ENCODE measurements at places on chromosomes 13 and 19.
A peak's percentile ranks its signal among the peaks of the same experiment; 100 is the strongest.

DNA sequence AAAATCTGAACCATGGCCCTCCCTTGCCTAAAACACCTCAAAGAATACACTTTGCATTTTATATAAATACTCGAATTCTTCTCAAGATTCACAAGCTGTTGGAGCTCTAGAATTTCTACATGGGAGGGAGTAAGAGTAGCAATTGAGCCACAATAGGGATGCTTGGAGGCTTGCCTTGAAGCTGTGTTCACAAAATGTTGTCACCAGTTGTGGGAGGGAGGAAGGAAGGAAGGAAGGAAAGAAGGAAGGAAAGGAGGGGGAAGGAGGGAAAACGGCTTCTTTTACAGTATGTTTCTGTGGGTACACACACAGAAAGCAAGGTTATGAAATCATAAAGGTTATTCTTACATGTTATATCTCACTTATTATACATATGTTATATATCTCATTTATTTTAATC lies 128.6 kb upstream of the PEG3 start:
- DNase-seq, result no peak

DNA sequence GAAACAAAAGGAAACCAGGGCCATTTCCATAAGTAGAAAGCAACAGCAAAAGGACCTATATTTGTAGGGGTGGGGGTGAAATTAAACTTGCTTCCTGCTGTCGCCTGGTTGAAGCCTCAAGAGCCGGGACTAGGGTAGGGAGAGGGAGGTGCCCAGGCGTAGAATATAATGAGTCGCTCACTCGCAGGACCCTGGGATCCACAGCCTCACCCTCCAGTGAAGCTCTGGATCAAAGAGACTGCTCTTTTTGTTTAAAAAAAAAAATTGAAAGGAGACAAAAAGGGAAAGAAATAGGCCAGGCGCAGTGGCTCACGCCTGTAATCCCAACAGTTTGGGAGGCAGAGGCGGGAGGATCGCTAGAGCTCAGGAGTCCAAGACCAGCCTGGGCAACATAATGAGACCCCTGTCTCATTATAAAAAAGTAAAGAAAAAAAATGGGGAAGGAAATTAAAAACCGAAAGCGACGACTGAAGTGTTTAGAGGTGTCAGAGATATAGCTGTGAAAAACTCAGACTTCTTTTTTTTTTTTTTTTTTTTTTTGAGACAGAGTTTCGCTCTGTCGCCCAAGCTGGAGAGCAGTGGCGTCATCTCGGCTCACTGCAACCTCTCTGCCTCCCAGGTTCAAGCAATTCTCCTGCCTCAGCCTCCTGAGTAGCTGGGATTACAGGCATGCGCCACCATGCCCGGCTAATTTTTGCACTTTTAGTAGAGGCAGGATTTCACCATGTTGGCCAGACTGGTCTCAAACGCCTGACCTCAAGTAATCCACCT lies 10.9 kb upstream of the ADGRE5 start:
- no peak for DNase-seq

DNA sequence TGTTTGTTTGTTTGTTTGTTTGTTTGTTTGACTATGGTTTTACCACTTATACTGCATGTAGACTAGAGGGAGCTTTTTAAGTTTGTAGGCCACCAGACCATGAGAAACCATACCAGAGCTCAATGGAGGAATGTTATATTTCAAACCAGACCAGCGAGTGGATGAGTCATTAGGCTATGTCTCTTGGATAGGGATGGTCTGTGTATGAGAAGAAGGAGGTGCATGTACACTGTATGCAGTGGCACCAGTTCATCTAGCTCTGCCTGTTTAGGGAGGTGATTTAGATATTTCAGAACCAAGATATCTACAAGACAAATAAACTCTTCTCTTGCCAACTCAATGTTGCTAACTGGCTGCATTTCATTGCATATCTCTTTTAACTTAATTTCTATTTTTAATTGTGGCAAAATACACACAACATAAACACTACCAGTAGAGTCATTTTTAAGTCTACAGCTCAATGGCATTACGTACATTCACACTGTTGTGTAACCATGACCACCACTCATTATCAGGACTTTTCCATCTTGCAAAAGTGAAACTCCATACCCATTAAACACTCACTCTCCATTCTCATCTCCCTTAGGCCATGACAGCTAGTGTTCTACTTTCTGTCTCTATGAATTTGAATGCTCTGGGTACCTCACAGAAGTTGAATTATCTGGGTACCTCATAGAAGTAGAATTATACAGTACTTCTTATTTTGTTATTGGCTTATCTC lies 29.2 kb downstream of the SYDE1 start:
- peak; percentile 71 for DNase-seq

- DNase-seq, result no peak
Measured at GRCh38 chr13:31588893-31589292, 150.4 kb upstream of the RXFP2 start.

- no peak for DNase-seq
Measured at GRCh38 chr13:35191883-35192282, 249.8 kb downstream of the NBEA start.

GRCh38 chr19:33350538-33351309 lies 22.8 kb upstream of the CEBPG start:
- peak; percentile 37 for DNase-seq

GRCh38 chr13:47004540-47004939 lies 107.7 kb upstream of the HTR2A start:
- no peak for DNase-seq

DNA sequence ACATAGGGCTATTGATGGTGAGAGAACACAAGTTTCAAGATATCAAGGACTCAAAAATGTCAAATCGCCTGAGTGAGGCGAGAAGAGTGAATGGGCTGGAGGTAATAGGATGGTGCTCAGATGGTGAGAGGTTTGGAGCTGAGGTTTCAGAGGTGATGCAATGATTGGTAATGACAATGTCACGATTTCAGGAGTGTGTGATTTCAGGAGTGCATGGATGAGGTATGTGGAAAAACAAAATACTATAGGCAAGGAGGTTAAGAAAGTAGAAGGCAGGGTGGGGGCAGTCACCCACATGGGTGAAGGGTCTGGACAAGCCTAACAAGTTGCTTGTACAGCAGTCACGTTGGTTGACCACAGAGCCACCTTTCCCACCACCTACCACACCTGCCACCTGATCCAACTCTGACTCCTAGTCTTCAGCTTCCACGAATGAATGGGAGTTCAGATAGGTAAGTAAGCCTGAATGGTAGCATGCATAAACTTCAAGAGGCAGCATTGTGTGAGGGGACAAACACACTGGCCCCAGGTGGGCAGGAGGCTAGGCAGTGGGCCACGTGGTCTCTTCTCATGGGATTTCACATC lies 71.5 kb downstream of the RUBCNL start:
- no peak for DNase-seq

DNA sequence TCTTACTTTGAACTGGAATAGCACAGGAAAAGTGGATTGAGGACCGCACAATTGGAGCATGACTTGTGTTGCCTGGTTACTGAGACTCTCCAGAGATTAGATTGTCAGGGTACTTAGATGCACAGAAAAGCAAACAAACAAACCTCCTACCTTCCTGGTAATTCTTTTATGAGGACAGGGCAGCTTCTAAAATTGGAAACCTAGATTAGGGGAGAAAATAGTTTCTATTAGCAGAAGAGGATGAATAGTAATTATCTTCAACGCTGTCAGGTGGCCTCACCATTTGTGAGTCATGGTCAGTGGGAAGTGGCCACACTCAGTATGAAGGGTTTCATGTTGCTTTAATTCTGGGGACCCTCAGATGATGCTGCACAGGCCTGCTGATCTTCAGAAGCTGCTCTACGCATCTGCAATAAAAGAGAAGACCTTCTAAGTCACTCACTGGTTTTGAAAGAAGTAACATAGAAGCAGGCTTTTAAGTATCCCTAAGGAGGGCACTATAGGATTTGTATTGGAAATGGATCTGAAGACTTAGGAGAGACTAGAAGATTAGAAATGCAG lies 106.8 kb downstream of the LACC1 start:
- DNase-seq, result no peak

- no peak for DNase-seq
Measured at GRCh38 chr13:67515895-67516294, 285.8 kb upstream of the PCDH9 start.

GRCh38 chr19:3826163-3826562 lies 40.0 kb upstream of the MATK start:
- no peak for DNase-seq

- no peak for DNase-seq
Measured at GRCh38 chr19:39104186-39104596, 20.0 kb downstream of the ACP7 start.

GRCh38 chr13:41557719-41558118 lies 100.4 kb downstream of the RGCC start:
- DNase-seq, result no peak

GRCh38 chr19:43599635-43600295 lies 3.4 kb downstream of the ZNF576 start:
- no peak for DNase-seq

- no peak for DNase-seq
Measured at GRCh38 chr13:36666477-36667229, 7.2 kb upstream of the SERTM1 start.

DNA sequence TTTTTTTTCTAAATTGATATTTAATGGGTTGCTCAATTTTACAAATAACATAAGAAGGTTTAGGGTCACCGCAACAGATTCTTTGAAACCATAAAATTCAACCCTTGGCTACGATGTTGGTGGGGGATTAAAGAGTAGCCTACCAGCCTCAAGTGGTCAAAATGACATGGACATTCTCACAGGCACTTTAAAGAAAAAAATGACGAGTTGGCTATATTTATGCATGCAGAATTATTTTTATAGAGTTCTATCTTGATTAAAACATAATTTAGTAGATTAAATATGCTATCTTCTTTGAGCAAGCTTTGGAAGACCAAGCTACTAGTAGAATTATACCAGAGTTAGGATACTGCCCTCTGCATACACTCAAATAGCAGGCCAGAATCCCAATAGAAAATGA lies 293.0 kb downstream of the DCT start:
- no peak for DNase-seq

GRCh38 chr19:45920458-45920857 lies 5.9 kb upstream of the NANOS2 start:
- no peak for DNase-seq

DNA sequence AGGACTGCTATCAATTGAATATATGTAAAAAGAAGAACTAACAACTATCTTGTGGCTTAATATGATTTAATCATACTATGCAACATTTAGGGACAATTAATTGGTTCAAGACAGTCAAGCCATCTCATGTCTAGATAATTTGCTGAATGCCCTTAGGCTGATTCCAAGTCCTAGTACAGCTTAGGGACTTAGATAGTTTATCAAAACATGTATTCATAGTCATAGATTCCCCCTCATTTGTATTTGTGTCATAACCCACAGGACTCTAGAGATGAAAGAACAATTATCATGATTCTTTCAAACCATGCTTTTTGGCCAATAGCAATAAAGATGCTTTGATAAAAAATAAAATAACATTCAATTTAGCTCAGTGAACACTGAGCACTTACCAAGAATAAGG lies 607.6 kb downstream of the SLITRK1 start:
- DNase-seq, result peak; percentile 51

DNA sequence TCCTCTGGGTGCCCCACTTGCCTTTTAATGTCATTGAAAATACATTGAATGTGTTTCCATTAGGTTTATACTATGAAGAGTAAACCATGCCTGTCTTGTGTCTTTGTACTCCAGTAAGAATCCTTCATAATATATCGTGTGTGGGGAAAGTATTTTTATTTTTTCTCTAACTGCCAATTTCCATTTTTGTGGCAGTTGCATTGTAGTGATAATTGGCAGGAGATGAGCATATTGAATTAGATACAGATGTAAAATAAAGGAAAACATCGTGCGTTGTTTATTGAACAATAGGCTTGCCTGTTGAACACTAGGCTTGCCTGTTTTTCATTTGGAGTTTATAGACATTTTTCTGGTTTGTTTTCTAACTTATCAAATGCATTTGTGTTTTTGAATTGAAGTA lies 218.8 kb downstream of the NBEA start:
- DNase-seq, result no peak

GRCh38 chr13:74103970-74104555 lies 30.1 kb downstream of the KLF12 start:
- DNase-seq, result no peak

- peak; percentile 15 for DNase-seq
Measured at GRCh38 chr19:56141417-56141993, 418 bp downstream of the ZNF444 start.

DNA sequence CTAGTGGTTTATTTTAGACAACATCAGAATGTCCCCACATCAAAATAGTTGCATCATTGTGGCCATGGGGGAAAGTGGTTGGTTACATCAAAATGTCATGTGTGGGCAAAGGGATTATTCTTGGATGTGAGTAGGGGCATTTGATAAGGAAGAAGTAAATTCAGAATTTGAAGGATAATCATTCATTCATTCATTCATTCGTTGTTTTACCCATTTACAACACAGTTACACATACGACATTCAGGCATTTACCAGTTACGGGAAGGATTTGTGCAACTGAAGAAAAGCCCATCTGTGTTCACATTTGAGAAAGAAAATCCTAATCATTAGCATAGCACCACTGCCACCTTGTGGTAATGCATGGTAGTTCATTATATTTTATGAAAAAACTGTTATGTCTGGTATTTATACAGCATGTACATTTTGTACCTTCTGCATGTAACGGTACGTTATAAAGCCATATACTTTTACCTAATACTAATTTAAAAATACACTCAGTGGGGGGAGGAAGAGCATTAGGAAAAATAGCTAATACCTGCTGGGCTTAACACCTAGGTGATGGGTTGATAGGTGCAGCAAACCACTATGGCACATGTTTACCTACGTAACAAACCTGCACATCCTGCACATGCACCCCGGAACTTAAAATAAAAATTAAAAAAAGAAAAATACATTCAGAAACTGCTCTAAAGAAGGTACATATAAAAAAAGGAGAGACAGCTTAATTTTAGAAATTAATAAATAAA lies 62.1 kb downstream of the DGKH start:
- DNase-seq, result peak; percentile 77

DNA sequence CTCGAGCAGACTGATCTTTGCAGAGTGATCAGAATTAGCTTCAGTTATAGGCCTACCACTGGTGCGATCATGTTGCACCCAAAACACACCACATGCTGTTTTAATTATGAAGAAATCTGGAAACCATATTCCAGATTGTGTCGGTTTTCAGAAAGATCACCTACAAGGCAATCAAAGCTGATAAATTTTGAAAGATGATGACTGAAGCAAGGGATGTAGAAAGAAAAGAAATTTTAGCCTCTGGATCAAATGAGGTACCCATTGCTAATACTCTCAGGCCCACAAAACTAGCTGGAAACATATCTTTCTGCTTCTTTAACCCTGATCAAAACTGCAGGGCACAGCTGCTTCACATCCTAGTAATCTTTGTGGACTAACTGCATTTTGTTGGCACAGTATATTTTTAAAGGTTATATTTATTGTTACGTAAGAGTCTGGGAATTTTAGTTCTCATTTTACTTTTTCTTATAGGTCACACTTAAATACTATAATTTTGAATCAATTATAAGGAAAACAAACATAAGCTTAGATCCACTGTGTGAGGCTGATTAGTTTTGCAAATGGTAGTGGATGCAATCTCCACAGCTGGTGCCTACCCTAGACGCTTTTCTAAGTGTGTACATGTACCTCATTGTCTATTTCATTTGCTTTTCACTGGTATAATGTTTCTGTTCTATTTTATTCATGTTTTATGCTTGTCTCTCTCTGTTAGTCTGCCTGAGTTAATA lies 150.9 kb downstream of the RGCC start:
- DNase-seq, result no peak
